Activated CD4-positive, alpha-beta T cell treated with anti-CD3 and anti-CD28 coated beads, Interleukin-2, amount 50 U/mL, for 16 hours (primary cell): ENCODE measurements at places on chromosomes 3 and 15.
A peak's percentile ranks its signal among the peaks of the same experiment; 100 is the strongest.

GRCh38 chr3:134605556-134605955 is 45.3 kb downstream of the KY start:
- DNase-seq: no peak

- no peak for DNase-seq
Measured at GRCh38 chr3:181969925-181970324, 258.2 kb downstream of the SOX2 start.

DNA sequence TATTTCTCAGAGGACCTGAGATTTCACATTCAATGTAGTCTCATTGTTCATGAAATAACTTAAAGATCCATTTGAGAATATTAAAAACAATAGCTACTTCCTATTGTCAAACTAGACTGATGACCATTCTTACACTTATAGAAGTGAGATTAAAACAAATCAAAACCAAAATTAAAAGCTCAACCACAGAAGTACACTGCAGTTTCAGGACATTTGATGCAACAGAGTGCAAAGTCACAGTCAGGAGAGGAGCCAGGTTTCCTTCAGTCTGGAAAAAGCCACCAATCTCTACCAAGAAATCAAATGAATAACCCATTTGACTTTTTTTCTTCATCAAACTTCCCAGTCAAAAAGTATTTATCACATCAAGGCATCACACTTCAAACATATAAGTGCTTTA is 5.5 kb downstream of the CCPG1 start:
- peak; percentile 18 for DNase-seq

DNA sequence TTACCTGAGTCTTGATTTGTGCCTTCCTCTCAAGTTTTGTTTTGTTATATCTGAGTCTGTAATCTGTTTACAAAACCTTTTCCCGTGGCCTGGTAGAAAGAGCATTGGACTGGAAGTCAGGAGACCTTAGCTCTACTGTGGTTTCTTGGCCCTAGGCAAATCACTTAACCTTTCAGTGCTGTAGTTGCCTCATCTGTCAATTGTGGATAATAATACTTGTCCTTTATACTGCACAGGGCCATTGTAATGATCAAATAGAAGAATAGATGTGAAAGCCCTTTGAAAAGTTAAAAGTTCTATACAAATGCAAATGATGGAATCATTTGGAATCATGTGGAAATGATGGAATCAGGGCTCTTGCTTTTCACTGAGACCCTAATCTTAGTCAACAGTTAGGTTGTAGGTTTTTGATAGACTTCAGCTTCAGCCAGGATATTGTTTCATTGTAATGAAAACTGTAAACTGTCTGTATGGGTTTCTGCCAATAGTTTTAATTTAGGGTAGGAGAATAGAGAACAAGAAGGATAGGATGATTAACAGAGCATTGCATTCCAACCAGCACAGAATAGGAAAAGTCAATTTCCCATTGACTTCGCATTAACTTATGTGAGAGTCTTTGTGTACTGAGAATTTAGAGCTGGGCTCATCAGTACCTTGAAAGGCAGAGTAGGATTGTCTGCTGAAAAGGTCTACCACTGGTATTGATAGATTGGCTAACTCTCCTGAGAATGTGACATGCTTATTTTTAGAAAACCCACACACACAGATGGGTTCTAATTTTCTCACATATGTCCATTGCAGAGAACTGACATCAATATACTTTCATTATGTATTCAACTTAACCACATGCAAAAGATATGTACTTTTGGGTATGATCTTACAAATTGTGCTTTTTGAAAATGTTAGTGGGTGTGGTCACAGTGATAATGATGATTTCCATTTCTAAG is 21.8 kb downstream of the MAP2K5 start:
- peak; percentile 18 for DNase-seq

GRCh38 chr3:11099306-11099705 is 55.0 kb upstream of the HRH1 start:
- no peak for DNase-seq
